ENCODE measurements at places on chromosomes 7 and 10.
A peak's percentile ranks its signal among the peaks of the same experiment; 100 is the strongest.

DNA sequence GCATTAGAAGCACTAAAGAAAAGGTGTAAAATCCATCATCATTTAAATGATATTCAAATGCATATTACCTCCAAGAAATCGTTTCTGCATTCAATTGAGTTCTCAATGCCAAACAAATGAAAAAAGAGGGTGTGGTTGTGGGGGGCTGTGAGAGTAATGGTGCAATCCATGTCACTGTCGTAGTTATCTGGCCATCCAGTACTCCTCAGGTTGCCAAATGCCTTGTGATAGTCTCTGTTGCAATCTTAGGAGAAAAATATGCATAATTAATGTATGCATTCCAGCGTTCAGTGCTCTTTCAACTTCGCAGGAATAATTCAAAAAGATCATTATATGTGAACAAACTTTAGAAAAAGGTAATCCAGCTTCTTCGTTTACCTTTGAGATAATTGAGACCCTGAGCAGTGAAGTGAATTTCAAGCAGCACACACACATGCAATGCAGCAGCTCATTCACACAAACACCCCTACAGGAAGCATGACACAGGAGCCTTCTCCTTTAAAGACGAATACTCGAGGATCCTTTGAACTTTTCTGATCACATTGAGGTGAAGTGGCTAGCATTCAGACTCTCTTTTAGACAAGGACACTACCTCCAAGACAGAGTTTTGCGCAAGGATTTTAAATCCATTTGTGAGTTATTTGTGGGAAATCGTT is 73.4 kb downstream of the OR13A1 start:
- no peak for DNase-seq

GRCh38 chr10:2137549-2138174 is 400.3 kb upstream of the ADARB2 start:
- DNase-seq: no peak

DNA sequence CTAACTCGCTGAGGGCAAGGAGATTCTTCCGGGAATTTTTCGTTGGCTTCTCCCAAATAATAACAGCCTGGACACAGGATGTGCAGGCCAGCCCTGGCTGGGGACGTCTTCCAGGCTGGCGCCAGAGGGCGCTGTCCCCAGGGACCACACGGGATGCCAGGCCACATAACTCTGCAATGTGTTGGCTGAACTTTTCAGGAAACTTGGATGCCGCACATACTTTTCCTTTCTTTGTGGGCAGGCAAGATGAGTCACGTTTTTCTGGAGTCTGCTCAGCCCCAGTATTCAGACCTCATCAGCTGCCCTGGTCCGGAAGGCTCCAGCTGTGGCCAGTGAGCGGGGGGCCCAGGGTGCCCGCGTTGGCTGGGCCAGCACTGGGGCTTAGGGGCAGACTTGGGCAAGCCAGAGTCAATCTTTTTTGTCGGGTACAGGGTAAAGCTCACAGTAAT is 122.7 kb downstream of the PRKAG2 start:
- DNase-seq: no peak

GRCh38 chr10:11880151-11881029 is 57.2 kb downstream of the PROSER2 start:
- no peak for DNase-seq

GRCh38 chr10:71795248-71795647 is 21.9 kb upstream of the VSIR start:
- no peak for DNase-seq

DNA sequence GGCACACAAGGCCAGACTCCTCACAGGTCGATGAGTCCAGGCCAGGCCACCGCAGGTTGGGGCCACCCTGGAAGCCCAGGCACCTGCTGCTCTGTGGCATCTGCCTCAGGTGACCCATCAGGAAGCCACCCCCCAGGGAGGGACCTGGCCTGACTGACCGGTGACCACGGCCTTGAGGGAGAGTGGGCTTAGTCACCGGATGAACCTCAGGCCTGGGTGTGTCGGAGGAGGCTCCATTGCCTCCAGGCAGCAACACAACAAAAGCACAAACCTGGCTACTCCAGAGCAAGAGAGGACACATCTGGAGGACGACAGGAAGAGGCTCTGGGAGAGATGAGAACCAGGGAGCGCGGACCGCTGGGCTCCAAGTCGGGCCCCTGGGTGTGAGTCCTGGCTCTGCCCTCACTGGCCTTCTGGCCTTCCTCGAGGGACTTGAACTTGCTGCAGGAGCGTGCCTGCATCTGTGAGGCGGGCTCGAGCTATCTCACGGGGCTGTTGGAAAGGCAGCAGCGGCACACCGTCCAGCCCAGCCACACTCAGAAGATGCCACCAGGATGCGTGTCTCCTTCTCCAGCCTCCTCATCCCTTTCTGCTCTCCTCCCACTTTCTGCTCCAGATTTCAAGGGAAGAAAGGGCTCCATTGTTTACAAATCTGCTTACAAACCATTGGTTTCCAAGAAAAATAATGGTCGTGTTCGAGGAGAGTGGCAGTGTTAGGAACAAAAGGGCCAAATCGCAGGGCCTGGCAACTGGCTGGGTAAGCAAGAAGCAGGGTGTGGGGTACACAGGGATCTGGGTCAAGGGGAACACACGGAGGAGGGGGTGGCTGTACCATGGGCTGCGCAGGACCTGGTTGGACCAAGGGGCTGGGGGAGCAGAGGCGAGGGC is 152.9 kb downstream of the ADAM12 start:
- no peak for DNase-seq

DNA sequence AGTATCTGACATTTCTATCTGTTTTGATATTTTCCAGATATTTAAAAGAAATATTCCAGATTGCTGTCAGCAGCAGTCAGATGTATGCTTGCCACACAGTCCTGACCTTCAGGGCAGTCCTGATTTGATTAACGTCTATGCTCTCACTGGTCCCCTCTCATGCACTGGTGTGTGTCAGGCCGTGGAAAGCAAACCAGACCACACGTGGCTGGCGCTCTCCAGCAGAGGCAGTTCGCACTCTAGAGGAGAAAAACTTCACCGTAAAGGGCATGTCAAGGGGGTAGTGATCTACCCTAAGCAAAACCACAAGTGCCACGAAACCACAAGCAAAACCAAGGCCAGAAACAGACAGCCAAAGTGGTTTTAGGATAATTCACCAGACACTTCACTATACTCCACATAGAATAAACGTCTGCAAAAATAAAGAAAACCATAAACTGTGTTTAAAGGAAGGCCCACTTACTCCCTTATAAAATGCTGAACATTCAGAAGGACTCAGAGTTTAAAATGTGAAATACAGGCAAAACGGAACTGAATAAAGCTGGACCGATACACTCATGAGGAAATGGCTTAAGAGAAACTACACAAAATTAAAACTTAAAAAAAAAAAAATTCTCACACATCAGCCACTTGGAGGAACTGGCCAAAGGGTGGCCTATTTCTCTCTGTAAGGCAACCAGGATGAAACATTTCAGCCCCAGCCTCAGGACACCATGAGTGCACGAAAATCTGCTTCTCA is 26.4 kb downstream of the PARP12 start:
- no peak for DNase-seq

GRCh38 chr10:11525503-11525902 is 85.9 kb downstream of the USP6NL start:
- no peak for DNase-seq

GRCh38 chr7:70630818-70631457 is 501.0 kb upstream of the GALNT17 start:
- DNase-seq: no peak

DNA sequence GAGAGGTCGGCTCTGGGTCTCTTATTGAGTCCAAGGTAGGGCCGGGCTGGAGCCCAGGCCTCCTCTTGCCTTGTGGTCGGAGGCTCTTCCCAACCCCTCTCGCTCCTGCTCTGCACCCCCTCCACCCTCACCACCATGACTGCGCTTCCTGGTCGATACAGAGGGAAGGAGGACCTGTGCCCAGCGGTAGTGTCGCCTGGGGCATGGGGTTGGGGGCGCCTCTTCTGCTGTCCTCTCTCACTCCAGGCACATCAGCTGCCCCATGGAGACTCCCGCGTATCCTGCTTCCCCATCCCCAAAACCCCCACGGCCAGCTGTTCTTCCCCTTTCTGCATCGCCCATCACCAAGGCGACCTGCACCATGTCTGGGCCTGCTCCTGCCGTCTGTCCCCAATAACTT is 44.4 kb downstream of the TMEM270 start:
- DNase-seq: no peak

DNA sequence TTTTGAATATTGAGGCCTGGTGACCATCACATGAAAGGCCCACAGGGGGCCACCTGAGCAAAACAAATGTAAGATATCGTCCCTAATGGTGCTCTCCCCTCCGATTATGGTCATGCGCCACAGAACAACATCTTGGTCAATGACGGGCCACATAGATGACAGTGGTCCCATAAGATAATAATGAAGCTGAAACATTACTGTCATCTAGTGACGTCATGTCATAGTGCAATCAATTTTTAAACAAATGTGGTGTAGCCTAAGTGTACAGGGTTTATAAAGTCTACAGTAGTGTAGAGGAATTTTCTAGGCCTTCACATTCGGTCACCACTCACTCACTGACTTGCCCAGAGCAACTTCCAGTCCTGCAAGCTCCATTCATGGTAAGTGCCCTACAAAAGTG is 36.8 kb downstream of the JCAD start:
- no peak for DNase-seq

GRCh38 chr10:133336577-133337369 is at the start of gene CALY:
Gene CALY, minus strand, starts transcription at chr10:133336896. Its CDS starts 7,907 bp downstream, at chr10:133328989.
- peak; percentile 44 for DNase-seq

DNA sequence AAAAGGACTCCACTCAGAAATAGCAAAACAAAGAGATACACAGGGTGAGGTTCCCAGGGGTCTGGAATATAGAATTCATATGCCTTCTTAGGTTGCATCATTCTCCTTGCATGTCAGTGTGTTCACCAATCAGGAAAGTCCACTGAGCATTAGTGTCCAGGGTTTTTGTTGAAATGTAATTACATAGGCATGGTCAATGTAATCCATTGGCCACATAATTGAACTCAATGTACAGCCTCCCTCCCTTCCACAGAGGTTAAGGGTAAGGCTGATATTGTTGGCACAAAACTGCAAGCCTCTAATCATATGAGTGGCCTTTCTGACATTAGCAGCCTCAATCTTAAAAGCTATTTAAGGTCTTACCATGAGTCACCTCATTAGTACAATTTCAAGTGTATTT is 736.1 kb upstream of the VSTM2A start:
- DNase-seq: no peak

DNA sequence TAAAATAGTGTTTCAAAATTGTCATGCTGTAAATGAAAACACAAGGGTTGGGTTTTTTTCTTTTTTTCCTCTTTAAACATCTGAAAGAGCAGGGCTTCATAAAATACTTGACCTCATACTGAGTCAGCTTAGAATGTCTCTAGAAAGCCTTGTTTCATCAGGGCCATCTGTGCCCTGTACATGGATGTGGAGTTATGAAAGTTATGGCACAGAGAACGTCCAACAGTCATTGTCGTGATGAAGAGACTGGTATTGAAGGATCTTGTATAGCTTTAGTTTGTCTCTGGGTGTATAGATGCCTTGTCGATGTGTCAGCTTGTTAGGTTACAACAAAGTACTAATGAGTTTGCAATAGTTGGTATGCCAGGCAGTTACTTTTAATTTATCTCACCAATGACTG is 127.3 kb downstream of the FAM204A start:
- DNase-seq: no peak

DNA sequence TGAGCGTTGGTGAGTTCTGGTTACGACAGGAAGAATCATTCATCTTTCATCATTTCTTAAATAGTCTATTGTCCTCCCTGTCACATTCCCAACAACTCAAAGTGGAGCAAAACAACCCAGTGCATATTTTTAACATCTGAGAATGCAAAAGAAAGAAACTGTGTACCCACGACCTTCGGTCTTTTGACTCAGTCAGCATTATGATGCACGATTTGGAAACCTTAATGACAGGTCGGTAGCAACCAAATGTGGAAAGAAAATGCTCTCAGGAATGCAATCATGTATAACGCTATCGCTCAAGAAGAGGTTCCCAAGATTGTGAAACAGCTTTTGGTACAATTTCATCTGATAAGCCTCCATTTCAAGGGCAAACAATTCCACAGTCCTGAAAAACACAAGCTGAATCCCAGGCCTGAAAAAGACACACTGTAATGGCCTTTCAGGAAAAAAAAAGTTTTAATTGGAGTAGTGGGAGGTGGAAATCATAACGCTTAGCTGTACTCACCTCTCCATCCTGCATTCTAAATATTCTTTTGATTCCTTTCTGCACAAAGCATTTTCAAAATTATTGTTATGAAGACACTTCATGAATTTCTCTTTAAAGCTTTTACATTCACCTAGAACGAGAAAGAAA is 2.6 kb downstream of the COX19 start:
- DNase-seq: no peak

DNA sequence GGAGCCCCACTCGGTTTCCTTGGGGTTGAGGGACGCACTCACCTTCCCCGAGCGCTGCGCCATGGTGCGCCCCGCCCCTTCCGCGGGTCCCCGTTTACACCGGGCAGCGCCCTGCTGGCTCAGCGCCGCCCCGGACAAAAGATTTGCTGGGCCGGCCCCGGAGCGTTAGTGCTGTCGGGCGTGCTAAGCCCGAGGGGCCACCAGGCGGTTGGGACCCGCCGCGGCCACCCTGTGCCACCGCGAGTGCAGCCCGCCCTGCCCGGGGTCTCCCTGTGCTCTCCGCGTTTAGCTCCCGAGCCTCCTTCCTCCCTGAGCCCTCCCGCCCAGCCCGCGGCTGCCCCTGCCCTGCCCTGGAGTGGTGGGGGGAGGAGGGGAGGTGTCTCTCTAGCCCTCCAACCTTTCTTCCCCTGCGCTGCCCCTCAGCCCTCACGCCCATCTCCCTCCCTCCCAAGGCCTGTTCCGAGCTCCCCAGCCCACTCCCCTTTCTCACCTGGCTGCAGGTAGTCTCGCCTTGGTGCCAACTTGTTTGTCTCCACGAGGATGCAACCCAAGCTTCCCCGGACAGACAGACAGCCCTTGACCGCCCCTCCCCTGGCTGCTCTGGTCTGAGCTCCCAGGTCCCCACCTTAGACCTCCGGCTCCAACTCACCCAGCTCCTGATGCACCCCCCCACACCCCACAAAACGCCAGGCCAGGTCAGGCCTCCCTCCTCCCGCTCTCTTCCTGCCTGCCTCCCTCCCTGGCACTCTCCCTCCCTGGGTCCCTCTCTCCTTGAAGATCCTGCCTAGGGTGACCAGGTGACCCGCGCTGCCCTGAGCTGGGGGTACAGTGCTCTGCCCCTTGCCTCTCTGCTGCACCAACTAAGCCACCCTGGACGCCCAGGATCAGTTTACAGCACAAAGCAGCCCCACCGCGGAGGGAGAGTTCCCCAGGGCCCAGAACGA is at the start of gene CRYGN:
CRYGN (minus strand) TSS at position 287 of the 944 bp plus-strand sequence; CDS start at position 63, 224 bp downstream.
- no peak for DNase-seq
